Activated T-cell treated with anti-CD3 and anti-CD28 coated beads for 4 hours (primary cell): ENCODE measurements at places on chromosomes 2 and 18.

DNA sequence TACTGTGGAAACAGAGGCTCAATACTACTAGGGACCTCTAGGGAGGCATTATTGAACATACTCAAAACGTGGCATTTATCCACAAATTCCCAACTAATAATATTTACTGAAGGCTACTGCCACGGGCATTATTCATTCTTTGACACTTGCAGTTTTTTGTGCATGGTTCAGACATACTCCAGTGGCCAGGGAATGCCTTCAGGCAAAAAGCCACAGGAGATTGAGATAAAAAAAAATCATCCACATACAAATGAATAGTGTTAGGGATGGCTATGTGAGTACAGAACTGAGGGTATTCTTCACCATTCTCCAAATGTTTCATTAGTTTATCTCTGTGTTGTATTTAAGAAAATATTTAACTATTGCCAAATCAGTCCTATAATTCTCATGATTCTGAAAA lies 974.9 kb upstream of the PIK3C3 start:
- DNase-seq = no peak

- DNase-seq = no peak
These were observed 404.4 kb upstream of the SYT4 start for GRCh38 chr18:43681661-43682060.

DNA sequence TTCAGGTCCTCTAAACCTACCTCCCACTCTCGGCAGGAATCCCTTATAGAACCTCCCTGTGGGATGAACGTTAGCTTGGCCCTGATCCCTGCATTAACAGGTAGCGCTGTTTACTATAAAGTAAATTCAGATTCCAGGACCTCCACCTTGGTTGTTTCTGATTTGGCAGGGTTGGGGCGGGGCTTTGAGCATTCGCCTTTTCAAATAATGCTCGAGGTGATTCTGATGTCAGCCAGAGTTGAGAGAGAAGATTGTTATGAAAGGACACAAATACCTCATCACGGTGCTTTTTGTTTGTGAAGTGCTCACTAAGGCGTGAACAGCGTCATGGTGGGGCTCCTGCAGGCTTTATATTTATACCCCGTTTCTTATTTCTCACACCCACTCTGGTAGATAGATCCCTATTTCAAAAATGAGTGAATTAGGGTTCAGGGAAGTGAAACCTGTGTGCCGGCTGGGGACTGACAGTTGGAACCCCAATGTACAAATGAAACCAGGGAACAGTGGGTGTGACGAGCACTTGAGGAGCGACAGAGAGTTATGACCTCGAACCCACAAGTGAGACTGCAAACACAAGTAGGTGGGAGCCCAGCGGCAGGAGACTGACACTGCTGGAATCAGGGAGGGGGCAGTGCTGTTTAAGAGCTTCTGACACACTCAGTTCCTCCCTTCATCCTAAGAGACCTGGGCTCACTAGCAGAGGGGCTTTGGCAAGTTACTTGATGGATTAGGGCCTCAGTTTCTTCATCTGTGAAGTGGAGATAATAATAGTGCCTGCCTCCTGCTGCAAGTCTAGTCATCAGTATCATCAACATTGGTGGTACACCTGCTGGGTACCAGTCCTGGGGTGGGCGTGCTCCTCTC lies 14.2 kb upstream of the CXCR4 start:
- DNase-seq = peak; percentile 28

- peak; percentile 16 for DNase-seq
These were observed 89.6 kb downstream of the UPP2 start for GRCh38 chr2:158191076-158191895.

GRCh38 chr18:1663879-1664705 lies 759.4 kb downstream of the ADCYAP1 start:
- DNase-seq = no peak

DNA sequence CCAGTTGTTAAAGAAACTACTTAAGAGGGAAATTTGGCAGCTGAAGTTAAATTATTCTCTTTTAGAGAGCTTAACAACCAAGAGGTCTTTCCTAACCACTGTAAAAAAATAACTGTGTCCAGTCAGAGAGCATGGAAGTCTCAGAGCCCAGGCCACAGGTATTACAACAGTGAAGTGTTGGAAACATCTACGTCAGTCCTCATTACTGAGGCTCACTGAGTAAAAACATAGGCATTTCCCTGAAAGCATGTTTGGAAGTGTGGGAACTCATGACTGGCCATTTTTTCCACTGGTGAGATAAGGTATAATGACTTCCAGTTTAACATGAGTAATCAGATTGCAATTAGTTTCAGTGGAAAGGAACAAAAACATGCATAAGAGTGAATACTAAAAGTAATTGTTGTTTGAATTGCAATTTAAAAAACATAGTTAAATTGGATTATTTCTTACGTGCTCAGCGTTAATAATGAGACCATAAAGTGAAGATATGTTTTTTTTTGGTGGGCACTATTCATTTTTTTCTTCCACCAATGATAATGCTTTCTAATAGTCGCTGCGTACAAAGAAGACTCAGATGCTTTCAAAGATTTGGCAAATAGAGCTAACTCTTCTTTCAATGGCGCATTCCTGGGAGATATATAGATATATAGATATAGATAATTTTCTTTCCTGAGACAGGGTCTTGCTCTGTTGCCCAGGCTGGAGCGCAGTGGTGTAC lies 60.8 kb downstream of the EFEMP1 start:
- DNase-seq = no peak

DNA sequence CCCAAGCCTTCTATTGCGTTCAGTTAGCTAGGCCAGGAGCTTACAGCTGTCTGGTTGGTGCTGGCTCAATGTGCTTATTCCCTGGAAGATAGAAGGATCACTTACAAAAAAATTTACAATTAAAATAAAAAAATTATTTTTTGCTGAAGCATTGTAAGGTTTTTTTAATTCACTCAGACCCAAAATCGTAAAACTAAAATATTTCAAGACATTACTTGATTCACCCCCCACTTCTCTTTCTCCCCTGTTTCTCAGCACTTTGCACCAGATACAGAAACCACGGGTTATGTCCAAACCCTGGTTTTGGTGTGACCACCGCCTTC lies 911 bp upstream of the PTPRM start:
- DNase-seq = no peak

DNA sequence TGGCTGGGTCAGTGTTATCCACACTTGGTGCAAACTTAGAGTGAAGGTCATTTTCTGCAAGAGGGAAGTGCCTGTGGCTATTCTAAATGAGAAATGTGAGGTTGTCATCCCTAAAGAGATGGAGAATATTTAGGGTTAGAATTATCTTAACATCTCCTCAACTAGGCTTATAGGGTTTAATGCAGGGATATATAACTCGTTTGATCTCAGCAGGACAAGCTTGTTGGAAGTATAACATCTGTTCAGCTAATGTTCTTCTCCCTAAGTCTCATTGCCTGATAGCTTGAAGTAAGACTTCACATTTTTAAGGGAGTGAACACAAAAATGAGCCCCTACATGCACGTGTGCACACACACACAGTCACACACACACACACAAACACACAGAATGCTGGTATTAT lies 75.9 kb upstream of the NRXN1 start:
- DNase-seq = no peak

GRCh38 chr2:129443235-129443864 lies 536.1 kb upstream of the RAB6C start:
- no peak for DNase-seq

- no peak for DNase-seq
These were observed 106.3 kb downstream of the ANTXR1 start for GRCh38 chr2:69119104-69119894.

- DNase-seq = no peak
These were observed 359.7 kb downstream of the MBD2 start for GRCh38 chr18:53864770-53865169.

DNA sequence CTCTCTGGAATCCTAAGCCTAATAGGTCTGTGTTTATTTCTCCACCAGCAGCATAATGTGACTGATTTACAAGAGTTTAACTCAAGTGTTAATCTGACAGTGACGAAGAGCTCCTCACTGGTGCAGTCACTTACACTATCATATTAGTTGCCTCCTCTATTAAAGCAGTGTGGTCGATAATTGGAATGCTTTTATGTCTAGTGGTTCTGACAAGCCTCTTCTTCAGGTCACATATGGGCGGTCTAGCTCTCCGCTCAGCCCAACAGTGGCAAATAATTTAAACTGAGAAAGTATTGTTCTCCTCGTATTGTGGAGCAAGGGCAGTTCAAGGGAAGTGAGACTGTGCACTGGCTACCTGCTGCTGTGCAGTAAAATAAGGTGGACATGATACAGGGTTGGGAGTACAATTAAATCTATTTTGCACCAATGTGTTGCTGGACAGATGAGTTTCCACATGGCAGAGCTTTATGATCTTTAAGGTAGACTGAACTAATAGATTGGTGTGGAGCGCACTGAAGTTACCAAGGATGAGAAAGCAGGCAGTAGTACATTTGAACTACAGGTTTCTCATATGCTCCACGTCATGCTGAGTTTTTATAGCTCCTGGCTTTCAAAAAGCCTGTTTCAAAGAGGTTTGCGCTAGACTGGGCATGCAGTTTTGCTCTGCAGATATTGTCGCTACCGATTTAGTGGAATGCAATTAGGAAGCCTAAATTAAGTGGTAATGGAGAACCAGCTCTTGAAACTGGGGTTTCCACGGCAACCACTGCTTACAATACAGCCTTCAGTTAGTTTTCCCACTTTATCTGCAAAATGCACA lies 151.7 kb upstream of the POU3F3 start:
- no peak for DNase-seq

DNA sequence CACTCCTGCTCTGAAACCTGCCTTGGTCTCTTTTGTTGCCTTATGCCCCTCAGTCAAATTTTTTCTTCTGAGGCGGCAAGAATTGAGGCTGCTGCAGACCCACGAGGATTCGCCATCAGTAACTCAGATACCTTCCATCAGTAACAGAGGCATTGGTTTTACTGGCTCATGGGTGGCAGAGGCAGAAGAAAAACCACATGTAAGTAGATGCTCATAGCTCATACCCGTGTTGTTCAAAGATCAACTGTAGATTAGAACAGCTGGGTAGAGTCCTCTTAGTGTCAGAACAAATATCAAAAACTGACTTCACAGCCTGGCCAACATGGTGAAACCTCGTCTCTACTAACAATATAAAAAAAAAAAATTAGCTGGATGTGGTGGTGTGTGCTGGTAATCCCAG lies 598.0 kb upstream of the SOX11 start:
- no peak for DNase-seq

DNA sequence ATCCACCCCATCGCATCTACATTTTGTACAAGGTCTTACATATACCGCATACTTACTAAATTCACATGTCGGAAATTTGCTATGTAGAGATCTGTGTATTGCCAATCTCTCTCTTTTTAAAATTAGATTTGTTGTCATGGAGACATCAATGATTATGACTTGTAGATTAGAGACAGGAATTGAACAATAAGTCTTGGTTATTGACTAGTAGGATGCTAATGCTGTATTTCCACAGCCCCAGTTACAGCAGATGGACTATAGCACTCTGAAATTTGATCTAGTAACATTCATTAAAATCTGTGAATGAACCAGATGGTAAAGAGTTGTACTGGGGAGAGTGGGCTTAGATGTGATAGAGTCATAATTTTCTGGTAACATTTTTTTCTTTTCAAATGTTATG lies 805.7 kb downstream of the SLC4A3 start:
- no peak for DNase-seq

- no peak for DNase-seq
These were observed 30.3 kb upstream of the C2orf15 start for GRCh38 chr2:99111236-99111635.

GRCh38 chr2:151922845-151923666 lies 94.8 kb upstream of the ARL5A start:
- DNase-seq = no peak

DNA sequence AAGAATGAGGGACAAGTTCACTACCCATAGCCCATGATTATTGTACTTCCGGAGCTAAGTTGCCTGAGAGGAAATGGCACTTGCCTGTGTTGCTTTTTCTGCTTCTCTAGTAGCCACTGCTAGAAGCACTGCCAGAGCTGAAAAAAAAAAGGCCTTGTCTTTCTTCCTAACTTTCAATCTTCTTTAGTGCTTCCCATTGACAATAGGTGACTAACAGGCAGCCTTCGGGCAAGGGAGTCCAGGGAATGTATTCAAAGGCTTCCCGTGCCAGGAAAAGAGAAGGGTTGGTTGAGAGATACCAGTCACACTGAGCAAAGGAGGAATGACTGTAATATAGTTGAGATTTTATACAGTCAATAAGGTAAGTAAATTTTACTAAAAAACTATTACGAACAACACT lies 242.0 kb downstream of the CALCRL start:
- no peak for DNase-seq

DNA sequence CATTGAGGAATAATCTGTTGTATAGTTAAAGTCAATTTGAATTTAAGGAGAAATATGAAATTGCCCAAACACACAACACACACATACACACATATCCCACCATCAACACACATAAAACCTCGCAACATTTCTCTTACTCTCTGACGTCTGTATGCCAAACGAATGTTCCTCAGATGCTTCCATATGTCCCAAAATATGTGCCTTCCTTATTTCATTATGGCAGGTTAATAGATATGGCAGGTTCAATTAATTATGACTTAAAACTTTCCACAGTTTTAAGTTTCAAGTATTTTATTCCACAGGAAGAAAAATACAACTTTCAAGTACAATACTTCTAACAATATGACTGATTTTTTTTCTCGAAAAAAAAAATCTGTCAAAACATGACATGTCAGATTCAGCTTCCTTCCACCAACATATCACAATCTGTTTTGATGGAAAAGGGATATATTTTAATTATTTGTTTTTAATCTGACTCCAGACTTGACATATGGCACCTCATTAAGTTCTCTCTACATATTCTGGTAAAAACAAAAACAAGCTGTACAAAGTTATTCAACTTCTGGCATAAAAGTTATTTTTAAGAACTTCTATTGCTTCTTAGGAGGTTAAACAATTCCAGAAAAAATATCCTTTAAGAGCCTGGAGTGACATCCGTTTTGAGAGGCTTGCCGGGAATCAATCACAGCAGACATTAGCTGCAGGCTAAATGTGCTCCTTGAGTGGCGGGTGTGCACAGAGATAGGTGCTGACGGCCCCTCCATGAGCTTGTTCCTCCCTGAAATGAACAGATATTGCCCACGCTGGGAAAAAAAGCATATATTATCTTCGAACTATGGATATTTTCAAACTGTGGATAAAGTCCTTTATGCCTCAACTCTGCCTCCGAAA lies 812.7 kb downstream of the DCDC2C start:
- no peak for DNase-seq

- no peak for DNase-seq
These were observed 108.4 kb upstream of the MCFD2 start for GRCh38 chr2:47024046-47024445.

- peak; percentile 14 for DNase-seq
These were observed 45.4 kb downstream of the TTN start for GRCh38 chr2:178761759-178762371.

- DNase-seq = no peak
These were observed 440.5 kb downstream of the NBAS start for GRCh38 chr2:15120631-15121030.

DNA sequence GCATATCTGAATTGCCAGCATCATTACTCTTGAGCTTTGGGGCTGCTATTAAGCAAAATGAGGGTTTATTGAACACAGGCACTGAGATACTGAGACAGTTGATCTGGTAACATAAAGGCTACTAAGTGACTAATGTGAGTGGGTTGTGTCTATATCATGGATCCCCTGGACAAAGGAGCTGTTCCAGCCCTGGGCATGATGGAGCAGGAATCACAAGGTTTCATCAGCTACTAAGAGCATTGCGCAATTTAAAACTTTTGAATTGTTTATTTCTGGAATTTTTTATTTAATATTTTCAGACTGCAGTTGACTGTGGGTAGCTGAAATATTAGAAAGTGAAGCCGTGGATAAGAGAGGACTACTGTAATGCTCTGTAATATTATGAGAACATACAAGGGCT lies 73.5 kb downstream of the MGAT5 start:
- DNase-seq = no peak
